T47D (cell line): ENCODE measurements at places on chromosomes 2 and 18.

GRCh38 chr18:34321066-34321465 is 96.4 kb upstream of the NOL4 start:
- no peak for DNase-seq

GRCh38 chr2:186717320-186718007 is 23.6 kb downstream of the FAM171B start:
- no peak for DNase-seq

GRCh38 chr2:189157456-189157855 is 22.1 kb downstream of the COL5A2 start:
- DNase-seq: no peak

- DNase-seq: no peak
Observed at GRCh38 chr2:39632876-39633275, 32.8 kb upstream of the TMEM178A start.

- DNase-seq: no peak
Observed at GRCh38 chr2:205424326-205424725, 258.0 kb upstream of the NRP2 start.

DNA sequence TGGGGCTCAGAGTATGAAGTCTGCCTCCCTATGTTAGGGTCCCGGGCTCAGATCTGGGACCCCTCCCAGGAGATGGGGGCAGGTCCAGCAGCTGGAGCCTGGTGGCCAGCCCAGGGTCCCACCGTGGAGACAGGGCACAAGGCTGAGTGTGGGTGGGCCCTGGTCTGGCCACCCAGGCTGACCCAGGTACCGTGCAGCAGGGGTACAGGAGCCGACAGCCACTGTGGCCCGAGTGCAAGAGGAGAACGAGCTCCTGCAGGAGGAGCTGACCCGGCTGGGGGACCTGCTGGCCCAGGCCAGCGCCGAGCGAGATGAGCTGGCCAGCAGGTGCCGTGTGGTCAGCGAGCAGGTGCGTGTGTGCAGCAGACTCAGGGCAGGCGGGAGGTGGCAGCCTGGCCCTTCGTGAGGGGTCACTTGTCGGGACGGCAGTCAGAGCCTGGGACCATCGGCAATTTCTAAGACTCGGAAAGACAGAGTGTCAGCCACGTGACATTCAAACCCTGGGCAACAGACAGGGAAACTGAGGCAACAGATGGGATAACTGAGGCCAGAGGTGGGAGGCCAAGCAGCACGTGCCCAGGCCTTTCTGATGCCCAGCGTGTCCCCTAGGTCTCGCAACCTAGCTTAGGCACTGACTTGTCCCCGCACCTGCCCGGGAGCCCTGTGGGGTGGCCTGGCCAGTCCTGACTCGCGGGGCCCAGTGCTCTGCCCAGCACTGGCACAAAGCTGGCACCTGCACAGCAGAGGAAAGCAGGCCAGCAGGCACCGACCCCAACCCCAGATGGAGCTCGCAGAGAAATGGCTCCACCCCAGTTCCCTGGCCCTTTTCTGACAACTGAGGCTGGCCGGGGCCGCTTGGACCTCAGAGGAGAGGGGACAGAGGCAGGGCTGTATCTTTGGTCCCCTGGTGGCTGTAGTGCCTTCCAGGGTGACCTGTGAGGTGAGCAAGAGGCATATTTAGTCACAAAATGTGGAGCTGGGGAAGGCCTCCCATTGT is 13.9 kb downstream of the CROCC2 start:
- DNase-seq: no peak

GRCh38 chr2:45293182-45293581 is 283.9 kb upstream of the SIX2 start:
- peak; percentile 41 for DNase-seq

GRCh38 chr2:164178835-164179465 is 442.3 kb downstream of the GRB14 start:
- no peak for DNase-seq

DNA sequence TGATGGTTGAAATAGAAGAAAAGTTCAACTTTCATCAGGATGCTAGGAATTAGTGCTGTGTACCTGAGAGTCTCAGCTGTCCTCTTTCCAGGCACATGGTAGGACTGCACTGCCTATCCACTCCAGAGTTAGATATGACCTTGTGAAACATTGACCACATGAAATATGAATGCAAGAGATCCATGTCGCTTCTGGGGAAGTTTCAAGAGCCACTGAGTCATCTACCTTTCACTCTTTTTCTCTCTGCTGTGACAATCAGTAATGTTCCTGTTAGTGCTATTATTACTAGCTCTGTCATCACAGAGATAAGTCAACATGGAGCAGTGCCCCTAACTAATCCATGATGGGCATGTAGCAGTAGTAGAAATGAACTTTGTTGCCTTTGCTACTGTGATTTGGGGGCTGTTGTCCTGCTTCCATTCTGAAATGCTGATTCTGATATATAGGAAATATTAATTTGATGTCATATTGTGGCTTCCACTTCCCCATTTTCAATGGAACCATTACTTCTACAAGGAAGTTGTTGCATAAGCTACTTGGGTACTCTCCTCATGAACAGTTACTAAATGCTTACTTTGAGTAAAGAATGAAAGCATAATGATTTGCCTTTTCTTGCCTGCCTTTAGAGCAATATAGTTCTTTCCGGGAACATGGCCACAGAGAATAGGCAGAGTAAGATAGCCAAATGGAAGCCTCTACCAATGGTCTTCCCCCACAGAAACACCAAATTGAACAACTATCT is 192.8 kb upstream of the ZNF521 start:
- DNase-seq: no peak

- DNase-seq: no peak
Observed at GRCh38 chr2:55063713-55064323, 13.6 kb upstream of the RTN4 start.

GRCh38 chr2:11665510-11666362 is 4.3 kb downstream of the NTSR2 start:
- no peak for DNase-seq

DNA sequence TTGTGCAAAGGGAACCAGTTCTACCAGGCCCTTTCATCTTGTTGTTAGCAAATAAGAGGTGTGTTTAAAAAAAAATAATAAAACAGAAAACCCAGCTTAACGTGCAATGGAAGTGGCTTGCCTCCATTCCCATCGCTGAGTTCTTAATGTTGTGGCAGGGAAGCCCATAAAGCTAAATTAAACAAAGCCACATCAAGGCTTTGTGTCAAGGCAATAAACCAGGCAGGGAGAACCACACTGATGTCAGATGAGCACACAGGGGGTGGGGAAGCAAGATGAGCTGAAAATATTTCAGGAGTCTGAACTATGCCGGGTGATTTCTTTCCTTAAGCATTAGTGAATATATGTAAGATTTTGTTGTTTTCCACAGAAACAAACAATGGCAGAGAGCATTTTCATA is 73.5 kb downstream of the PHLPP1 start:
- no peak for DNase-seq

DNA sequence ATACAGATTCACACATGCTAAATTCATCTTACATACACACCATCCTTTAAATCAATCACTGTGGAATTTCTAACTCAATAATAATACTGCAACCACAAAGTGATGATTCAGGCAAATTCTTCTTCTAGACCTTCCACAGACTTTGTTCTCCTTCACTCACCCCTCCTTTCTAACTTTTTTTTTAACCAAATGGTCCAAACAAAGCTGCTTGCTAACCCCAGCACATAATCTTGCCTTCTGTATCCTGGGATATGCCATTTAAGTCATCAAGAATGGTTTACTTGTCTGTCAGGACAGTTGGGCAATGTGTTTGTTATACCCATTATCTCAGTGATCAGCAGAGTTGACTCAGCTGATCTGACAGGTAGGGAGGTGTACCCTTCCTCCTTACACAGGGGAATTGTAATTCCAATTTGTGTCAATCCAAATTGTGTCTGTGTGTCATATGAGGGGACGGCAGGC is 10.0 kb downstream of the SLC40A1 start:
- DNase-seq: no peak

GRCh38 chr2:216827073-216827720 is 32.7 kb downstream of the TNP1 start:
- DNase-seq: no peak

DNA sequence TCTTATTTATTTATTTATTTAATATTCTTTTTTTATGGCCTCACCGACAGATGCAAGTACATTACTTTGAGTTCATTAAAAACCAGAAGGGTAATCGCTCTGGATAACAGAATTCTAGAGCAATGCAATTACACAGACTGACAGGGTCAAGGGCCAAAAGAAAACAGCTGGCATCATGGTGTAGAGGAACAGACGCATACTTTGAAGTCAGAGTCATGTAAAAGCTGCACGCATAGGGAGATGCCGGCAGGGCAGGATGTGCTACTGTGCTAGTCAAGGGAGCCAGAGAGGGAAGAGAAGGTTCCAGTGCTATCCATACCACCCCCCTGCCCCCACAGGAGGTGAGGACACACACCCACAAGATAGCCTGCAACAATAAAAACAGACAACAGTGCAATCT is 115.2 kb upstream of the TFCP2L1 start:
- no peak for DNase-seq

- no peak for DNase-seq
Observed at GRCh38 chr2:156430236-156430979, 5.8 kb upstream of the GPD2 start.

- DNase-seq: no peak
Observed at GRCh38 chr2:54635554-54636152, 87.8 kb upstream of the EML6 start.

DNA sequence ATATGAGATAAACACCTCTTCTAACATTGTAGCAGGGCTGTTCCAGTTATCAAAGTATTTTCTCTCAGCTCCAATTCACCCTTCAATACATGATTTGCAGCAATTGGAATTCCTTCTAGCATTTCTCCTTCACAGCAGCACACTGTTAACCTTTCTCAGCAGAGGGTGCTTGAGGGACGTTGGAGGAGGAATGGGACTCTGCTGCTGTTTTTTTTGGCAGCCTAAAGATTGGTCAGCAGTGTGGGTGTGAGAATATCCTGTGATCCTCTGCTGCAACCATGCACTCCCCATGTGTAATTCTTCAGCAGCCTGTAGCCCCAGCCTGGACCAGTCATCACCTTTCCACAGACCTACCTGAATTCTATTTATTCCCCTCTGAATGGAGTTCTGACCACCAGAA is 1708.9 kb upstream of the CELF4 start:
- no peak for DNase-seq

GRCh38 chr2:46634905-46635304 is 155.5 kb downstream of the TMEM247 start:
- no peak for DNase-seq

- DNase-seq: no peak
Observed at GRCh38 chr2:202014318-202014717, 19.3 kb upstream of the FZD7 start.

- DNase-seq: no peak
Observed at GRCh38 chr2:43737097-43737854, 36.6 kb upstream of the DYNC2LI1 start.

DNA sequence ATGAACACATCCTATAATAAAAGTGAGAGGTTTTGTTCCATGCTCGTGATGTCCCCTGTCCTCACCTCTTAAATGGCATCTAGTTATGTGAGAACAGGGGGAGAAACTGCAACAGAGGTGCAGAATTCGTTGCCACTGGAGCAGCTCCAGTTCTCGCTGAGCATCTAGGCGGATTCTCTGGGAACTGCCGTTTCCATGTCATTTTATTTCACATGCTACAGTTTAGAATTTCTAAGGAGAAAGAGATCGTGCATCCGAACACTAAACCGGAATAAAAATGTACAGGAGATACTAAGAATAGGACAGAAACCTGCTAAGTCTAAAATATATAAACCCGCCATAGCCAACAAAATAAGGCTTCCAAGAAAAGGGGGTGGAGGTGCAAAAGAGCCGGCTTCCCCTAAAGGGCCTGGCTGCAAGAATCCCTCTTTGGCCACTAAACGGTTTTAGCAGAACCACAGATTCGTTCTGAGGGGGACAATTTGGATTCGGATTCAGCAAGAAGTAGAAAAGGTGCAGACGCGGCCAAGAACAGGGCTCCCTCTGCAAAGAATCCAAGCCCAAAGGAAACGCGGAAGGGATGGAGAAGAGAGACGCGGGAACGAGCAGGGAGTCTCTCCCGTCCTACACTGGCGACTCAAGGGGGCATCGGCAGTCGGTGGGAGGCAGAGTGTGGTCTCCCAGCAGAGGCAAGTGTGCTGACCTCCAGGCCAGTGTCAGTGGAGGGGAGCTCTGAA is 1.3 kb downstream of the TMEM163 start:
- DNase-seq: no peak

- no peak for DNase-seq
Observed at GRCh38 chr18:68676913-68677312, 38.0 kb downstream of the TMX3 start.

DNA sequence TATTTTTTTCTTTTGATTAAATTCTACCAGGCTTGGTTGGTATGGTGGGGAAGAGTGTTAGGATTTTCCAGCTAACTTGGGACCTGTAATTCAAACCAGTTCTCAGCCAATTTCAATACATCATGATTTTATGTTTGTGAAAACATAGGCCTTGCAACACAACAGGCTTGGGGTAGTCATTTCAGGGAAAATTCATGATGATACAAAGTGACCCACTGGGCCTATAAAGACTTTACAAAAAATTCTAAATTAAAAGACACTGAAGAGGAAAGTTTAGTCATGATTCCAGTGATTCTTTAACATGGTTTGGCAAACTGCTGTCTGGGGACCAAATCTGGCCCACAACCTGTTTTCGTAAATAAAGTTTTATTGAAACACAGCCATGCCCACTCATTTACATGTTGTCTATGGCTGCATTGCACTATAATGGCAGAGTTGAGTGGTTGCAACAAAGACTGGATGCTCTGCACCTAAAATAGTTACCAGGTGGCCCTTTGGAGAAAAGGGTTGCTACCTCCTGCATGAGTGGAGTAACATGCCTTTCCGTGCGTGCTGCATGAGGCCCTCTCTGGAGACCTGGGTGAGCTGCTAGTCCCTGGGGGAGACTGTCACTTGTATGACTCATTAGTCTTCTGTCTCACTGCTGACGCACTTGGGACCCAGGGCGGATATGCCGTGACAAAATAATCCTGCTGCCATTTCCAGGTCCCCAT is 73.6 kb downstream of the NPAS2 start:
- DNase-seq: no peak

- DNase-seq: no peak
Observed at GRCh38 chr2:62284471-62284870, 88.6 kb downstream of the B3GNT2 start.

DNA sequence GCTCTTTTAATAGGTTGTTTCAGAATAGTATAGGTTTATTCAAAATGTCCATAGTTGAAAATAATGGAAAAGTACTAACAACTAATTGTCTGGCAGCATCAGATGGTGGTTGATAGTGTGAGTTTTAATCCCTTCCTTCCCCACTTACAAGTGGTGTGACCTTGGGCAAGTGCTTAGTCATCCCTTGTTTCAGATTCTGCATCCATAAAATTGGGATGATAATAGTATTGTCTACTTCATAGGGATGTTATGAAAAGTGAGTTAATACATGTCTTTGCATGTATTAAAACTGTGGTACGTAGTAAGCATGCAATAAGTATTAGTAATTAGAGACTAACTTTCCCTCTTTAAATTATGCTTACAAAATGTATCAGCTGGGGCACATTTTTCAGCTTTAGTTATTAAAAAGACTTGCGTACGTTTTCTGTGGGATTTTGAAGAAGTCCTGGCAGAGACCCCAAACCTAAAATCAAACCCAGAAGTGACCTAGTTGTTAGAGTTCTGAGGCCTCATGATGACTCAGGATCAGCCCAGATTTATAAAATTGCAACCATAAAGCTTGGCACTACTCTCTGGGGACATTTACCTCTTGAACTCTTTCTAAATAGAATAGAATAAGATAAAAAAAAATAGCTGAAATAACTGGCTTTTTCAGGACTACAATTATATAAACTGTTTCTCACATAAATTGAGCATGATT is 8.6 kb downstream of the ITGA4 start:
- no peak for DNase-seq
